ENCODE measurements at places on chromosomes 12 and 14.

DNA sequence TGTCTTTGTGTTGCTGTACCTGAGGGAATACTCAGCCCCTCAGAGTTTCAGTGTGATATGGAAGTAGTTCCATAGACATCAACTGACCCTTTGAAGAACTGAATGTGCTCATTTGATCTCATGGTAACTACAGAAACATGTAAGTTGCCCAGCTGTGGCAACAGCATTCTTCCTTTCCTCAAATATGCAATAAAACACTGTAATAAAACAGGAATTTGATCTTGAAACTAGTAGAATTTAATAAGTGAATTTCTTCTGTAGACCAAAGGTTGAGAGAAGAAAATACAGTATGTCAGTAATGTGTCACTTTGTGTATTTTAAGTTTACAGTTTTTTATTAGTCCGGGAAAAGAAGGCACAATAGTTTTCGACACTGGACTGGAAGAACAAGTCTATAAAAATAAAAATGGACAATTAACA is 31.9 kb downstream of the KCTD10 start:
- no peak for DNase-seq

DNA sequence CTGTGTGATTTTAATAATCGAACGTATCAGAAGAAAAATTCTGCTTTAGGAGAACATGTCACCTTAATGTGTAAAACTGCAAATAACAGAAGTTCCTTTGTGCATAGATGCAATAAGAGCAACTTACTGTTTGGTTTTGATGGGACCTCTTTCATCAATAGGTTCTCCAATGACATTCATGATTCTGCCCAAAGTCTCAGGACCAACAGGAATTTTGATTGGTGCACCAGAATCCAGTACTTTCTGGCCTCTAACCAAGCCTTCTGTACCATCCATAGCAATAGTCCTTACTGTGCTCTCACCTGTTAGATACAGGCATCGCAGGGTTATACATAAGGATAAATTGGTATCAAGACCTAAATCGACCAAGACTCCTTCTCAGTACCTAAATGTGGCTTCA is 1.1 kb downstream of the ATP5F1B start:
- DNase-seq: no peak

DNA sequence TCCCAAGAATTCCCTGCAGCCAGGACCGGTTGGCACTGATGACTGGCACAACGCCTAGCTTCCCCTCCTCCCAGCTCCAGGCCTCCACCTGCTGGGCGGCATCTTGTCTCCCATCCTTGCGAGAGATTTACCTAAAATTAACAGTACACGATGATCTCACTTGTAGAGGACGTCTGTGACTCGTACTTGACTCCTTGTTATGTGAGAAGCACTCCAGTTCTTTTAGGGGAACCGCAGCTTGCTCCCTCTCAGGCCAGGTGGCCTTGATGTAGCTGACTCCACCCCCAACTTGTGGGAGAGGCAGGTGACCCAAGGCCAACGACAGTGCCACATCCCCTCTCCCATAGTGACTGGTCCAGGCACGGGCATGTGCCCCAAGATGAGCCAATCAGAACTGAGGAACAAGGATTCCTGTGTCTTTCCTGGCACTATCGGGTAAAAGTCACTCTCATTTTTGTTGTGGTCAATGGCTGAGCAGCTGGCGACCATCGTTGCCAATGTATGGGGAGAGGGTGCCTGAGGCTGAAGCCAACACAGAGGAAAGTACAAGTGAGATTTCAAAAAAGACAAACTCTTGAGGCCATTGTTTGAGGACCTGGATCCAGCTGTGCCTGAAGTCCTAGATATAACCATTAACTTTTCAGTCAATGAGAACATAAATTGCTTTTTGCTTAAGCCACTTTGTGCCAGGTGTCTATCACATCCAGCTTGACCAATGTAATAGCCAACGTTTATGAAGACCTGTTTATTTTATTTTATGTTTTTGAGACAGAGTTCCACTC is 208.7 kb downstream of the RBM19 start:
- DNase-seq: no peak

- DNase-seq: no peak
Measured at GRCh38 chr12:68978678-68979077, 45.7 kb upstream of the CPM start.

GRCh38 chr12:15453613-15454012 is 131.3 kb downstream of the PTPRO start:
- no peak for DNase-seq

- DNase-seq: no peak
Measured at GRCh38 chr14:47039336-47039735, 387.8 kb upstream of the RPL10L start.

- no peak for DNase-seq
Measured at GRCh38 chr14:79690960-79691359, 520.3 kb downstream of the DIO2 start.

All from CD4-positive, alpha-beta T cell treated with Interleukin-17A for 4 hours (primary cell).